ENCODE measurements at places on chromosomes 12 and 14.
A peak's percentile ranks its signal among the peaks of the same experiment; 100 is the strongest.

GRCh38 chr12:12182703-12183365 lies 84.0 kb downstream of the LRP6 start:
- DNase-seq: no peak

DNA sequence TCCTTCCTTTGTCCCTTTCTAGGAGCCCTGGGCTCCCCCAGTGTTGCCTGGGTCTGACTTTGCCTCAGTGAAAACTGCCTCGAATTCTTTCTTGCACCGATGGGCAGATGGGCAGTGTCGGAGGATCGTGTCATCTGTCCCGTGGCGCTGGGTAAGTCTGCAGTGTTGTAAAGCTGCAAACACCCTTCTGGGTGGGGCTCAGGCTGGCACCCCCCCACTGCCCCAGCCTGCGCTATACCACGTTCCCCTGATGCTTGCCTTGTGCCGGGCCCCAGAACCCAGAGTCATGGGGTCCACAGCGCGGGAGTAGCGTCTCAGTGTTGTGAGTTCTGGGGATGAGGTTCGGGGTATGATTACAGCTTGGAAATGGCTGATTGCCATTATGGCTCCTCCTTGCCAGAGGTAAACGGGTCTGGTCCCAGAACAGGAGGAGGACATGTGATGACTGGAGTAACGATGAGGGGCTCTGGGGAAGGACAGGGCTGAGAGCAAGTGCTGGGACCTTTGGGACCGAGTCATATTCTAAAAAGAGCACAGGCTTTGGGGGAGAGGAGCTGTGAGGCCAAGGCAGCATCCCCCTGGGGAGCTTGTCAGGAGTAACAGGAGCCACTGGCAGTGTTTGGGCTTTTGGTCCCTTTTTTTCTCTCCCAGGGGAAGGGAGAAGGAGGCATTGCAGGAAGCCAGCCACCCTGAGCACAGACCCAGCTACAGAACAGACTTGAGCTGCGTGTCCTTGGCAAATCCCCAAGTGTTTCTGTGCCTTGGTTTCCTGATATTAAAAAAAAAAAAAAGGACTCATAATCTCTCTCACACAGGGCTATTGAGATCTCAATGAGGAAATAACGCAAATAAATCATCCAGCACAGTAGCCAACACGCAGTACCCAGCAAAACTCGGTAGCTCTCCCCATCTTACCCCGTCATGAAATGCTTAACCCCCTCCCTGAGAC lies 4.3 kb downstream of the RTL1 start:
- no peak for DNase-seq

- DNase-seq: no peak
Observed at GRCh38 chr12:122403831-122404230, 18.6 kb downstream of the CLIP1 start.

DNA sequence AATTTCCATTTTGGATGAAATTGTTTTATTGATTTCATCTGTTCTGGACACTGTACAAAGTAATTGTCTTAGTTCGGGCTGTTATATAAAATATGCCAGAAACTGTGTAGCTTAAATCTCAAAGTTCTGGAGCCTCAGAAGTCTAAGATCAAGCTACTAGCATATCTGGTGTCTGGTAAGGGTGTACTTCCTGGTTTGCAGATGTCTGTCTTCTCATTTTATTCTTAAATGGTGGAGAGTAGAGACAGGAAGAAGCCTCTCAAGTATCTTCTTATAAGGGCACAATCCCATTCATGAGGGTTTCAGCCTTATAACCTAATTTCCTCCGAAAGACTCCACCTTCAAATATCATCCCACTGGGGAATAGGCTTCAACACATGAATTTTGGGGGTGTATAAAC lies 51.3 kb downstream of the MON2 start:
- peak; percentile 35 for DNase-seq

- peak; percentile 5 for DNase-seq
Observed at GRCh38 chr12:99131751-99132199, 486.7 kb downstream of the APAF1 start.

DNA sequence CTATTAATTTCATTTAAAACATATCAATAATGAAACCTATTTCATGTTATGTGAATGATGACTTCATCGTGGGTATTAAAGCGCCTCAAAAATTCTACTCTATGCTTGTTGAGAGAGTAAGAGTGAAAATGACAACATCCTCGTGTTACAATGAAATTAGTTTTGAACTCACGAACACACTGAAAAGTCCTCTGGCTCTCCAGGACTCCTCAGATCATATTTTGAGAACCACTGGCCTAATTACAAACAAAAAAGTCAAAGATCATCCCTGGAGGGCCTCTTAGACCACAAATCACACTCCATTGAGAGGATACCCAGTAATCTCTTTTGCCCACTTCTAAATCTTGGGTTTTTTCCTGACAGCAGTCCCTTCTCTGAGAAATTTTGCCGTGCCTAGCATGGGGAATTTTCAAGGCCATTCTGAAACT lies 19.1 kb downstream of the DAAM1 start:
- no peak for DNase-seq

GRCh38 chr12:117523971-117524370 lies 162.5 kb upstream of the NOS1 start:
- no peak for DNase-seq

DNA sequence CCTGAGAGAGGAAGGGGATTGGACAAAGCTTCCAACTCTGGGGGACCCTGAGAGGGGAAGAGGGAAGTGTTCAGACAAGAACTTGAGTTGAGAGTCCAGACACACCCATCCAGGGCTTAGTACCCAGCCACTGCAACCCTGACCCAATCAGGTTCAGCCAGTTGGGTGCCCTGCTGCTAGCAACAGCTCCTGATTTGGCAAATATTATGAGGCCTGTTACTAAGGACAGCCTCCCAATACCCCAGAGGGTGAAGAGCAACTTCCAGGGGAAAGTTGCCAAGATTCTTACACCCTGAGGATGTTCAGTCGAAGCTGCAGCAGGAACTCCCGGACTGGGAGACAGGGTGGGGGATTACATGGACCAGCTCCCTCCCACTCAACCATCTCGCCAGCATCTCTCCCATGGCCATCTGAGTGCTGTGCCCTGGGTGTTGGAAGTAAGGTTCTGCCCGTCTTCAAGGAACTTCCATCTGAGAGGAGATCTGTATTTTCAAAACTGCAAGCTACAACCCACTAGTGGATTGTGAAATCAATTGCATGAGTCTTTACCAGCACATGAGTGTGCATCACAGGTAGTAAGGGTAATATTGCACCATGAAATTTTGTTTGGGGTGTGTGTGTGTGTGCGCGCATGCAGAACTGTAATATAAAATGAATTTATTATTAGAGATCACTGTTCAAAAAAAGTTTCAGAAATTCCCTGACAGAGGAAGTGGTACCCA lies 11.5 kb upstream of the KRT78 start:
- DNase-seq: no peak

DNA sequence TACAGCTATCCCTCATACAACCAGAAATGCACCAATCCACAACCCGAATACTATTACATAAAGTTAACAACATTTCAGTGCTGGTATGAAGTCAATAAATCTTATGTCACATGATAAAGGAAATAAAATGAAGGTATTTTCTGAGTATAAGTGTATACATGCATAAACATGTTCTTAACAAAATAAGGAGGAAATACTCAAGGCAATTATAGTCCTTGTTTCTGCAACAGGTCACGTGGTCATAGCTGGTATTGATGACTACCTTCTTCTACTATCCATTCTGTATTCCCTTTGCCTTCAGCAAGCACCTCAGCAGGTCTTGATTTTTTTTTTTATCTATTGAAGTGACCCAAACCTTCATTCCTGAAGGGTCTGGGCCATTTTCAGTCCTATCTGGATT lies 675.6 kb downstream of the RPL10L start:
- DNase-seq: no peak

GRCh38 chr14:65054471-65055085 lies 47.7 kb downstream of the MAX start:
- DNase-seq: no peak

GRCh38 chr12:110373025-110373424 lies 30.5 kb downstream of the ANAPC7 start:
- DNase-seq: no peak

DNA sequence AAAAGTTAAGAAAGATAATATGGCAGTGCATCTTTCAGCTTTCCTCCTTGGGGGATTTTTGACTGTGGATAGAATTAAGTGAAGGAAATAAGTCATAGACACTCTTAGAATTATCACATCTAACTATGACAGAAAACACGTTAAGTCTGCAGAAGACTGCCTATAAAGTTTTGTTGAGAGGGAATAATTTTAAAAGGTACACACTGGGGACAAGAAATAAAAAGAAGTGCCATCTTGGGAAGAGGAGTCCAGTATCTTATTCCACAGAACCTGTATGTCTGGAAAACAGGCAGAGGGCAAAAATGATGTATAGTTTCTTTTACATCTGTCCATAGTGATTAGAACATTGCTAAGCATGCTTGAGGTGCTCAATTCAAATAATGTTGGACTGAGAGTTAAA lies 80.7 kb downstream of the IGF1 start:
- no peak for DNase-seq

DNA sequence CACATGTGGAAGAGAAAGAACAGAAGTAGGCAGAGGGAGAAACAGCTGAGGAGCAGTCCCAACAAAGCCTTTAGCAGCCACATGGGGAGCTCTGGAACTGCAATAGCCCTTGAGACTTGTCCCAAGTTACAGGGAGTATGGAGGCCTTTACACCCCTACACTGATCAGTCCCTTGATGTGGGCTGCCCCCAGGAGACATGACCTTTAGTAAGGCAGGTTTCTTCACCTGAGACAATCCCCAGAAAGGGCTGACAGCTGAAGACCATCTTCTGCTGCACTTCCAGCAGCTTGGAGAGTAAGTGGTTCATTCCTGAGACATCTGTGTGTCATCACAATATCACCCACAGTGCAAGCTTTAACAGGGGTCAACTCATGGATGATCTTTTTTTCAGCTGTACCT lies 8.6 kb upstream of the SNAPC1 start:
- no peak for DNase-seq

- no peak for DNase-seq
Observed at GRCh38 chr14:83058068-83058467, 1524.4 kb upstream of the SEL1L start.

GRCh38 chr12:56978397-56979138 lies 21.2 kb upstream of the RDH16 start:
- no peak for DNase-seq

DNA sequence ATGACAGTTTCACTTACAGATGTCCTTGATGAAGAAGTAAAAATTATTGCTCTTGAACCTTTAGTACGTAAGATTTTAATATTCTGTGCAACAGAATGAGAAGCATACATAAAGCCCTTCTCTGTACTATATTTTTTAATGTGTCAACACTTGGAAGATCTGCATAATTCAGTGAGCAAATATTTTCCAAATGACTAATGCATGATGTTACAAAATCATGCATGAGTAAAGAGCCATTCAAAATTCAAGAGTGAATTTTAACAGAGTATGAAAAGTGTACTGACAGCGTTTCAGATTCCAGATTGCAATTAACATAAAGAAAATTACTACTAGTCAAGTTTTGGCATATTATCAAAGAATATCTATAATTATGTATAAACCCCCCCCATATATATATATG lies 101.4 kb upstream of the BBS10 start:
- no peak for DNase-seq

GRCh38 chr14:36723530-36723929 lies 61.9 kb downstream of the PAX9 start:
- DNase-seq: peak; percentile 35

DNA sequence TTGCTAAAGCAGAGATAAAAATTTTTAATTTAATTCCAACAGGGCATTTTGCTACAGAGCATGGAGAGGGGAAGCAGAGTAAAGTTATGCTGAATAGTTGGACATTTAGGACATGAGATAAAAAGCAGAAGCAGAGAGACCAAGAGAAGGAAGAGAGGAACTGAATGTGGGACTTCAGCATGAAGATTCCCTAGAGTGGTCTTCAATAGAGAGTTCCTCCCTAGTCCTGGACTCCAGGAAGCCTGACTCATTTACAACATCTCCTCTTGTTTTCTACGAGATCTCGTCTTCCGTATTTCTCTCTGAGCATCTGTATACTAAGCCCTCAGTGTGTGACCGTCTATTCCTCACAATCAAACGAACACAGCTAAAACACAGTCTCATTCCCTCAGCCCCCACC lies 35.2 kb upstream of the IFT81 start:
- DNase-seq: no peak

DNA sequence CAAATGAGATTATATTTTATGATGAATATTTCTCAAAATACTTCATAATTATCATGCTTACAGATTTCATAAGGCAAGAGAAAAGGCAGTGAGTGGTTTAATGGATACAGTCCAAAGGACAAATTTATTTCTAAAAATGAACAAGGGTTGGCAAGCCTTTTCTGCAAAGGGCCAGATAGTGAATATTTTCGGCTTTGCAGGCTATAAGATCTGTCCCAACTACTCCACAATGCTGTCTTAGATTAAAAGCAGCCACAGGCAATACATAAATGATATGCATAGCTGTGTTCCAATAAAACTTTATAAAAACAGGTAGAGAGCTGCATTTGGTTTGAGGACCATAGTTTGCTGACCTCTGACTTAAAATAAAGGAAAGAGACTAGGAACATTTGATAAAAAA lies 42.9 kb upstream of the STK38L start:
- no peak for DNase-seq

DNA sequence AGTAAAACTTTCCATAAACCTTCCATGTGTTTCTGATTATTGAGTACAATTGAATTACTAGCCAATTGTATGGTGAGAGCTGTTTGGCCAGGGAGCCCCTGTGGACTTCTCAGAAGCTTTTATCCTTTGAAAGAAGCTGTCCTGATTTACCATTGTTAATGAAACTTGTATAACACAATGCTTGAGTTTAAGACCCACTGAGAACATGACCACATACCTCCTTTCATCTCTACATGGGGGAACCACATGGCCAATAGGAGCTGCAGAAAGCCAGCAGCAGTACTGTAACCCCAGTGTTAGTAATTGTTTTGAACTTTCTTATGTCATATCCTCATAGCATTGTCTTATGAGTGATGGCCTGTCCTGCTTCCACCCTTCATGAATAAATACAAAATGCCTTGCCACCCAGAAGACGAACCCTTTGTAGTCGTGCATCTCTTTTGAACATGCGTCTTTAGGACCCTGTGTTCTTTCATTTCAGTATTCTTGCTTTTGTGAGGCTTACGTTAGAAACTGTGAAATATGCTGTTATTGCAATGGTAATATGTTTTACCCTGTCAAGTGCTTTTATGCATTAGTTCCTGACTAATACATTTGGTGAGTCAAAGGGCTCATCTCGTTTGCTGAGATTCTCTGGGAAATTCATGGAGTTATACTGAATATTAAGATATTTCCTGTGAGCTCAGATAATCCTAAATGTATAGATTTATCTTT lies 815.7 kb downstream of the NRXN3 start:
- no peak for DNase-seq

GRCh38 chr12:94768398-94769046 lies 118.2 kb upstream of the TMCC3 start:
- DNase-seq: no peak

All from Jurkat, Clone E6-1 (cell line).